ENCODE measurements at places on chromosomes 7 and 10.

DNA sequence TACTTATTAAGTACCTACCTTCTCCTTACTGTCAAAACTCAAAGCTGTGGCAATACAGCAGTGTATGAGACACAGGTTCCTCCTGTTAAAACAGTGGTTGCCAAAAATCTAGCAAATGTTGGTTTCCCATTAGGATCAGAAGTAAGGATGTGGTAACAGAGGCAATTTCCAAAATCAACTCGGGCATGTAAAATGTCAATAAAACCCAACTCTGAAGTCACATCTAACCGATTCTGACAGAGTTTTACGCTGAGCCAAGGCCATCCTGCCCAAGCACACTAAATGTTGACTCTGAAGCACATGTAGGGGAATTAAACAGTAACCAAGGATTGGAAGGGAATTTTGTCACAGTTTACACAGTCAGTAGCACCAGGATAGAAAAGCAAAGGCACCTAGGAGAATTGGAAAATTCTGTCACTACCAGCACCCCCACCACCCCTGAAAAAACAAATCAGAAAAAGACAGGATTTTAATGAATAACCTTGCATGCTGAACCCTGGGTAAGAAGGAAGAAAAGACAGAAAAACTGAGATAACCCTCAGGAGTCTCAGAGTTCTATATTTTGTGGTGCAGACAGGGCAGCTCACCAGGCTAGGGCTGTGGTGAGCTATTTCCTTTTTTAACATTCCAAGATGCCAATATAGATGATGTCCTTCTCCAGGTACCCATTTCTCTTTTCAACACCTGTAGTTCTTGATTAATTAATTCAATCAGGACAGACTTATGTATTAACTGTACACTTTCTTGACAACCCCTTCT, 119.5 kb downstream of the DOCK4 start:
- DNase-seq, result peak; percentile 33

GRCh38 chr10:22319547-22319979, 1.3 kb upstream of the BMI1 start:
- no peak for DNase-seq

GRCh38 chr7:158275711-158276413, 311.8 kb downstream of the PTPRN2 start:
- DNase-seq, result no peak

DNA sequence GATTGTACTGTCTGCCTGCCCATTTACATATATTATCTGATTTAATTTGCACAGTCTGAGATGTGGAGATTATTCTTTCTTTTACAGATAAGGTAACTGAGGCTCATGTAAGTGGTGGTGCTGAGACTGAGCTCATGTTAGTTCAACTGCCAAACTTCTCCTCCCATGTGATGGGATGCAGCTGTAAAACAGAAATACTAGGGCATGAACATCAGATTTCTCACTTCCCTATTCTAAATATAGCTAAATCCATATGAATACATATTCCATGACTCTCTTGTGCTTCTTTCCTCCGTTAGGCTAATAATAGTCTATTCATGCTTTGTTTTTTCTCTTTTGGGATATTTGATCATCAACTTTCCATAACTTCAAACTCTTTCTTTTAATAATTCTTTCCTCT, 84.7 kb downstream of the PTPRZ1 start:
- DNase-seq, result no peak

GRCh38 chr7:70312336-70312735, 714.1 kb downstream of the AUTS2 start:
- no peak for DNase-seq

DNA sequence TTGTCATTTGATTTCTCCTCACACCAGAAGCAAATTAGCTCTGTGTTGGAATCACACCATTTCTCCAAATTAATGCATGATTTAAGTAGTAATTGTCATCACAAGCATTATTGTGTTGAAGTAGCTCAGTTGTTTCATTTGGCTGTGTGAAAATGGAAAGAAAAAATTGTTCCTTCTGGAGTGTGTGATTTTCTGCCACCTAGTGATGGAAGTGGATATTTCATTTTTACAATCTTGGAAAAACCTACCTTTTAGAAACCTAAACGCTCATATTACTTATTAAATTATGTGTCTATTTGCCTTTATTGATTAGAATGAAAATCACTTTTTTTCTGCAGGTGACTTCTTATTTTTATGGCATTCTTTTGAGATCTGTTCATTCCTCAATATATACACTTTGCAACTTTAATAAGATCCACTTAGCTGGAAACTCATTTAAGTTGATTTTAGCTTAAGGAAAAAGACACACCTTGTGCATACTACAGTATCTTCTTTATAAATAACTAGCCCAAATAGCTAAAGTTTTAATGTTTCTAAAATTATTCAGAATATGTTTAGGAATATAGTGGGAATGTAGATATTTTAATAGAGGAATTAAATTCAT, 50.0 kb downstream of the SRI start:
- DNase-seq, result peak; percentile 60

DNA sequence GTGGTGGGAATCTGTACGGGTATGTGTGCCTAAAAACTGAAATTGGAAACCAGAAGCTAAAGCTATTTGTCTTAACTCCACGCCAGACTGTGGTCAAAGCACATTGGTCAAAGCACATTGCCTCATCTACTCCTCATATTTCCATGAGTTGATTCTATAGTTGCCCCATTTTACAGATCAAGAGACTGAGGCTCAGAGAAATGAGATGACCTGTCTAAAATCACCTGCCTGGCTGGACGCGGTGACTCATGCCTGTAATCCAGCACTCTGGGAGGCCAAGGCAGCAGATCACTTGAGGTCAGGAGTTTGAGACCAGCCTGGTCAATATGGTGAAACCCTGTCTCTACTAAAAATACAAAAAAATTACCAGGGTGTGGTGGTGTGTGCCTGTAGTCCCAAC, 21.7 kb upstream of the MNX1 start:
- DNase-seq, result no peak

- DNase-seq, result no peak
Observed at GRCh38 chr10:94174838-94175237, 181.1 kb downstream of the PLCE1 start.

GRCh38 chr7:73487486-73487885, 34.6 kb downstream of the BAZ1B start:
- no peak for DNase-seq

GRCh38 chr10:18738835-18739234, 79.6 kb downstream of the ARL5B start:
- no peak for DNase-seq

DNA sequence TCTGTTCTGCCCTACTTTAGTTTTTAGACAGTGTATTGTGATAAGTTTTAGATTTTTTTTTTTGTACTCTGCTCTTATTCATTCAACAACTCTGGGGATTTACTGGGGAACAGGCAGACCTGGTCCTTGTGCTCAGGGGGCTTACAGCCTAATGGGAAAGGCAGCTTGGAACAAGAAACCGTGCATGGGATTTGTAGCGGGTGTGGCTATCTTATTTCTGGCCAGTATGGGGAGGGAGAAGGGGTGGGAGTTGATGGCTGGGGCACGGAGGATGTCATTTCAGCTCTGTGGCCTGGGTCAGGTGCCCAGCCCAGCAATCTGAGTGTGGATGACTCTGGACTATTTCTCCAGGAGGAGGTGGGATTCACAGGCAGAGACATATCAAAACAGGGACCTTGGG, 47.0 kb downstream of the GRK5 start:
- no peak for DNase-seq

- DNase-seq, result peak; percentile 8
Observed at GRCh38 chr10:99484626-99485581, 47.8 kb upstream of the NKX2-3 start.

DNA sequence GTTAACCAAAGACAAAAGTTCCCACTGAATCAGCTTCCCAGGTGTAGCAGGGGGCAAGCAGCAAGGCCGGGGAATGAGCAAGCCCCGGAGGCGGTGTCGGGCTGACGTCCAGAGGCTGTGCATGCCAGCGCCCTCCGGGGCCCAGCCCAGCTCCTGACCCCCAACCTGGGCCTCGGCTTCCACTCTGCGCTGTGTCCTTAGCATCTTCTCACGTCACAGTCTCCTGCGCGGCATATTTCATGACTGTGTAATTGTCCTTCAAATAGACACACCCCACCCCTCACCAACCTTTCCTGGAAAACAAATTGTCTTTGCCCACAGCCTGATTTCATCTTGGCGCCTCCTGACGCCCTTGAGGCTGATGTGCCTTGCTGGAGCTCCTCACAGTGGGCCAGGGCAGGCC, 133.5 kb downstream of the RGS10 start:
- DNase-seq, result no peak

DNA sequence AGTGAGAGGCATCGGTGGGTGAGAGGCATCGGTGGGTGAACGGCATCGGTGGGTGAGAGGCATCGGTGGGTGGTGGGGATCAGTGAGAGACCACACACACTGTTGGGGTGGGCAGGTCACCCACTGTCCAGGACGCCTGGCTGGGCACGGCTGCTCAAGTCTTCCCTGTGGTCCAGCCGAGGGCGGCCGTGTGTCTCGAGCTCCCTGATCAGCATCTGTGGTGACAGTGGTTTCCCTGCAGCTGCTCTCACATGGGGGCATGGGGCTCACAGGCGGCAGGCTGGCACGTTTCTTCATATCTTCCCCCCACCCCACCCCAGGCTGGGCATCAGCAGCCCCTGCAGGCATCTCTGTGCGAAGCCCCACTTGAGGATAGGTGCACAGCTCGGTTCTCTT, 78.2 kb downstream of the NKX6-2 start:
- no peak for DNase-seq

DNA sequence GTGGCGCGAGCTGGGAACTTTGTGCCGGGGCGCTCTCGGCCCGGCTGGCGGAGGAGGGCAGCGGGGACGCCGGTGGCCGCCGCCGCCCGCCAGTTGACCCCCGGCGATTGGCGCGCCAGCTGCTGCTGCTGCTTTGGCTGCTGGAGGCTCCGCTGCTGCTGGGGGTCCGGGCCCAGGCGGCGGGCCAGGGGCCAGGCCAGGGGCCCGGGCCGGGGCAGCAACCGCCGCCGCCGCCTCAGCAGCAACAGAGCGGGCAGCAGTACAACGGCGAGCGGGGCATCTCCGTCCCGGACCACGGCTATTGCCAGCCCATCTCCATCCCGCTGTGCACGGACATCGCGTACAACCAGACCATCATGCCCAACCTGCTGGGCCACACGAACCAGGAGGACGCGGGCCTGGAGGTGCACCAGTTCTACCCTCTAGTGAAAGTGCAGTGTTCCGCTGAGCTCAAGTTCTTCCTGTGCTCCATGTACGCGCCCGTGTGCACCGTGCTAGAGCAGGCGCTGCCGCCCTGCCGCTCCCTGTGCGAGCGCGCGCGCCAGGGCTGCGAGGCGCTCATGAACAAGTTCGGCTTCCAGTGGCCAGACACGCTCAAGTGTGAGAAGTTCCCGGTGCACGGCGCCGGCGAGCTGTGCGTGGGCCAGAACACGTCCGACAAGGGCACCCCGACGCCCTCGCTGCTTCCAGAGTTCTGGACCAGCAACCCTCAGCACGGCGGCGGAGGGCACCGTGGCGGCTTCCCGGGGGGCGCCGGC, 870 bp downstream of the FZD1 start:
- DNase-seq, result peak; percentile 54

- no peak for DNase-seq
Observed at GRCh38 chr7:30771880-30772425, 736 bp downstream of the MINDY4 start.

DNA sequence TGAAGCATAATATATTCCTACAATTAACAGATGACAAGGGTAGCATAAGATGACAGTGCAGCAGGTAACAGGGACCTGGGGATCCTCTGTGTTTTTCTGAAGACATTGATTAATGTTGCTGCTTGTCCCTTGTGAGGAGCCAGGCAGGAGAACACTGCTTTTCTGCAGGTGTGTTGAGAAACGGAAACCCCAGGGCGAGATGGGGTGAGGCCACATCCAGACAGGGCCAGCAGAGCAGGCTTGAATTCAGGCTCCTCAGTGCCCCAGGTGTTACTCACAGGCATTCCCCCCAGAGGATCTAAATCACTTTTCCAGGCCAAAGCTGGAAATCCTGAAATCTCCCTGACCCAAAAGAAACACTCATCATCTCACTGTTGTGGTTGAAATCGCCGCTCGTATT, 105.3 kb downstream of the CCDC3 start:
- no peak for DNase-seq

GRCh38 chr10:102468683-102469082, 17.3 kb upstream of the C10orf95 start:
- DNase-seq, result no peak

- DNase-seq, result peak; percentile 81
Observed at GRCh38 chr10:17737027-17737965, 14.7 kb upstream of the TMEM236 start.

GRCh38 chr10:132803416-132804210, 17.7 kb upstream of the NKX6-2 start:
- no peak for DNase-seq

- DNase-seq, result no peak
Observed at GRCh38 chr10:106380706-106381105, 783.8 kb downstream of the SORCS1 start.

- peak; percentile 72 for DNase-seq
Observed at GRCh38 chr10:47063858-47064257, 152.6 kb downstream of the PTPN20 start.

DNA sequence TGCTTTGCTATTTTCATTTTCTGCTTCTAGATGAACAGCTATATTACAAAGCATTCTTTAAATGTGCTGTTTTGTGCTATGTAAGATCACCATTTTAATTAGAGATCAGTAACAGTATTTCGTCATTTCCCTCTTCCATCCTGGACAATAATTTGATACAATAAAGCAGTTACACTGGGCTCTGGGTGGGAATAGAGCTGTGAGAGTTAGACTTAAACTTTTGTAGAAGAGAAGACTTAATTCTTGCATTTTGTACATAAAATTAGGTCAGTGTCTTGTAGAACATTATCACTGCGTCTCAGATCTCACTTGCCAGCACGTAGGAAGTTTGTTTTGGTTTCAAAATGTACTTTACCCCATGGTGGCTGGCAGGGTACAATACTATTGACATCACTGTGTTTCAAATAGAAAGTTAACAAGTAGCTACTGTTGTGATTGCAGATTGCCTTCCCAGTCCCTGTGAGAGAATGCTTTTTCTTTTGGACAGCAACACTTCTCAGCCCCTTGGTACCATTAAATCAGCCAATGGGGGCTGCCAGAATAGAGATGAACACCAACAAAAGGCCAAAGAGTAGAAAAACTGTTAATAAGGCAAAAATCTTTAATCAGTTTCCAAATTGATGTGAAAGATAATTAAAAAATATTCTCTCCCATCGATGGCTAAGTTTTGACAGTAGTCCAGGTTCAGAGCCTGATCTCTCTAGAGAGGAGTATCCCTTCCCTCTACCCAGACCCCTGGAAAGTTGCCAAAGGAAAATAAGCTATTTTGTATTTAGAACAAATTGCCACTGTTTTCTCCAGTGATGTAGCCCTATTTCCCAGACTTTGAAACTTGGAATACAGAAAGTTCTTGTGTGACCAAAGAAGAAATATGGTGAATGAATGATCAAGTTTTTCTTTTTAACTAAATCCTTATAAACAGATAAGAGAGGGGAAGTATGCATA, 35.1 kb downstream of the SMNDC1 start:
- peak; percentile 59 for DNase-seq

- DNase-seq, result no peak
Observed at GRCh38 chr7:2834748-2835441, 9.2 kb downstream of the GNA12 start.

GRCh38 chr10:15433850-15434537, 62.9 kb upstream of the FAM171A1 start:
- peak; percentile 87 for DNase-seq
